Hippocampal formation (tissue), 2 donors: ENCODE measurements at places on chromosomes 2 and 18.

GRCh38 chr2:203582468-203582867 is 47.4 kb upstream of the RAPH1 start:
- no peak for DNase-seq

DNA sequence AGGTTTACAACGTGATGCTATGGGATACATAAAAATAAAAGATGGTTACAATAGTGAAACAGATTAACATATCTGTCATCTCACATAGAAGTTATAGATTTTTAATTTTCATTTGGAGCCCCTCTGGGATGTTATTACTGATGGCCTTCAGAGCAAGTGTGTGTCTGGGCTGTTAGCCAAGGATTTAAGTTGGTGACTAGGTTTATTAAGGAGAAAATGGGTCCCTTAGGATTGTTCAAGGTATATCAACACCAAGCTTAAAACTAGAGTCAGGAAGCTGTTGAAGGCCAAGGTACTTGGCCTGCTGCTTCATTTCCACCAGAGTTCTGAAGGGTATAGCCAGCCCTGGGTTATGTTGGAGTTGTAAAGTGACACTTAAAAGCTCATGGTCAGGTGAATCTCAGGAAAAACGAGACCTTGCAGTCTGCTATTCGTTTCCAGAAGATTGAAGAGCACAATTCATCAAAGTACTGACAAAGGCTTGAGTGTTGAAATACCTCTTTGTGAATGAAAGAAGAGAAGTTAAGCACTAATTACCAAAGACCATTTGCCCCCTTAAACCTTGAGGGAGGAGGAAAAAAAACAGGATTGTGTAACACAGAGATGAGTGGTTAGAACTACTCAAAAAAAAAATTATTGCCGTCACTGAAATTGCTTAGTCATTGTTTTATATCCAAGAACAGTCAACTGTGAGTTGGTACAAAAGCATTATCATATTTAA is 48.4 kb downstream of the MAP2 start:
- DNase-seq = no peak

GRCh38 chr2:62363166-62363565 is 142.8 kb downstream of the TMEM17 start:
- DNase-seq = no peak

GRCh38 chr18:64747803-64748202 is 598.9 kb upstream of the LINC00305 start:
- DNase-seq = no peak

DNA sequence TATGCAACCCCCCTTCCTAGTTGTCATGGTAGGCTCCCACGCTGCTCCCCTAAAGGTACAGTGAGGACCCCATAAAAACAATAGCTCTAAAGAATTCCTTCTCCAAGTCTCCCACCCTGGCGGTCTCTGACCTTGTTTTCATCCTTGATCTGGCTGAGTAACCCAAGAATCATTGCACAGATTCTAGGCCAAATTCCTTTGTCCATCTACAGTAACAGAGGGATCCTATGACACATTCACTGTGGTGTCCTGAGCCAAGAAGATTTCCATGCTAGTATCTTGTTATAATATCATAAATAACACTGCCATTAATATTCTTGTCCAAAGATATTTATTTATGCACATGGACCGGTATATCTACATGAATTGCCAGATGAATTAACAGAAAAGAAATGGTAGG is 240.2 kb downstream of the CYP26B1 start:
- no peak for DNase-seq

DNA sequence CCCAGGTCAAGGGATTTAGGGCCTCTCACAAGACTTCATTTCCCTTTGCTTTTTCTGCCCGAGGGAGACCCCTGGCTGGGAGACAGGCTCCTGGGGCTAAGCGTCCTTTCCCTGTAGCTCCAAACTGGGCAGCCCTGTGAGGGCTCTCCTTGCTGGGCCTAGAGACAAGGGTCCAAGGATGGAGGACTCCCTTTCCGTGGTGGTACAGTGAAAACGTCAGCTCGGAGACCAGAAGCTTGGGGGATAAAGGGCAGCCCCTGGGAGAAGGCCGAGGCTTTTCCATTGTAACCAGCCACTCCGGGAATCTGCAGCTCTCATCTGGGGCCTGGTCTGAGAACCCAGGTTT is 2.3 kb downstream of the SIX2 start:
- no peak for DNase-seq

GRCh38 chr2:216057688-216058193 is 23.9 kb downstream of the PECR start:
- DNase-seq = no peak

DNA sequence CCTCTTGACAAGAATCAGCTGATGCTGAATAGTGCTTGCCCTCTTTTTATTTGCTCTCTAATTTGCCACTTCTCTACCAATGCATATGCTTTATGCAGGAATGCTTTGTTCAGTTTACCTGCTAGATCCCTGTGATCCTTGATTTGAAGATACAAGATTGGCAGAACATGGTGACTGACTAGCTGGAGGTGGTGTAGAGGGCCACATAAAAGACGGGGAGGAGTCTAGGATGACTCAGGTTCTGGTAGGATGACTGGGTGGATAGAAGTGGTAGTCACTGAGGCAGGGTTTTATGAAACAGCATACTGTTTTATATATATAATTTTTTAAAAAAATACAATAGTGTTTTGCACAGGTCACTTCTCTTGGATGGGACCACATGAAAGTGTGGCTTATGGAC is 6.3 kb upstream of the ADGRF3 start:
- DNase-seq = no peak
